ENCODE measurements at places on chromosomes 5 and 9.

DNA sequence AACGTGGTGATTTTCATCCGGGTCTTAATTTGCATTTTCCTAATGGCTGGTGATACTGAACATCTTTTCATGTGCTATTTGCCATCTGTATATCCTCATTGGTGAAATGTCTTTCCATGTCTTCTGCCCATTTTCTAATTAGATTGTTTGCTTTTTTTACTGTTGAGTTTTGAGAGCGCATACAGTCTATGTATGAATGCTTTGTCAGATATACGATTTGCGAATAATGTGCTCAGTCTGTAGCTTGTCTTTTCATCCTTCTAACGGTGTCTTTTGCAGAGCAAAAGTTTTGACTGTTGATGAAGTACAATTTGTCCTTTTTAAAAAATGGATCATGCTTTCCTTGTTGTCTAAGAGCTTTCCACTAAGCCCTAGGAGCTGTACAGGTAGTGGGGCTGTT lies 143.0 kb downstream of the RGS3 start:
- no peak for DNase-seq

- DNase-seq = no peak
Measured at GRCh38 chr5:121424976-121425375, 426.7 kb upstream of the FTMT start.

DNA sequence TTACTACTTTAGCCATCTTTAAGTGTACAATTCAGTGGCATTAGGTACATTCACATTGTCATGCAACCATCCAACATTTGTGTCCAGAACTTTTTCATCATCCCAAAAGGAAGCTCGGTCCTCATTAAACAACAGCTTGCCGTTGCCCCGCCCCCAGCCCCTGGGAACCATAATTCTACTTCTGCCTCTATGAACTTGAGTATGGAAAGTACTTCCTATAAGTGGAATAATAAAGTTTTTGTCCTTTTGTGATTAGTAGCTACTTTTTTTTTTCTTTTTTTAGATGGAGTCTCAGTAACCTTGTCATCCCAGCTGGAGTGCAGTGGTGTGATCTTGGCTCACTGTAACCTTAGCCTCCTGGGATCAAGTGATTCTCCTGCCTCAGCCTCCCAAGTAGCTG lies 5.0 kb downstream of the GBGT1 start:
- DNase-seq = no peak

GRCh38 chr9:14023285-14023684 lies 290.7 kb downstream of the NFIB start:
- no peak for DNase-seq

- no peak for DNase-seq
Measured at GRCh38 chr9:76441551-76442322, 17.2 kb upstream of the GCNT1 start.

DNA sequence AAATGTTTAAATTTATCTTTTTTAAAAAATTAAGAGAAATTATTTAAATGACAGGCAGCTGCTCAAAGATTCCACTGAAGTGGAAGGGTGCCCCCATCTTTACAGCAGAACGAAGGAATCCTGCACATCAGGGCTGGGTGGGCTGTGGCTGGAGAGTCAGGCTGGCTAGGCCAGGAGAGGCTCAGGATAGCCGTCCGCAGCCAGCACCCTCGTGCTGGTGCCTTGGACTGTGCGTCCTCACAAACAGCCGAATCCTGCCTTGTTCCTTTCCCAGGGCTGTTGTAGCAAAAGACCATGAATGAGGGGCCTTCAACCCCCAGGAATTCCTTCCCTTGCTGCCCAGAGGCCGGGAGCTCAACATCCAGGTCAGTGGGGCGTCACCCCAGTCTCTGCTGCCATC lies 64.6 kb upstream of the FCN1 start:
- DNase-seq = no peak

GRCh38 chr9:89534515-89535287 lies 36.8 kb upstream of the SEMA4D start:
- DNase-seq = no peak

DNA sequence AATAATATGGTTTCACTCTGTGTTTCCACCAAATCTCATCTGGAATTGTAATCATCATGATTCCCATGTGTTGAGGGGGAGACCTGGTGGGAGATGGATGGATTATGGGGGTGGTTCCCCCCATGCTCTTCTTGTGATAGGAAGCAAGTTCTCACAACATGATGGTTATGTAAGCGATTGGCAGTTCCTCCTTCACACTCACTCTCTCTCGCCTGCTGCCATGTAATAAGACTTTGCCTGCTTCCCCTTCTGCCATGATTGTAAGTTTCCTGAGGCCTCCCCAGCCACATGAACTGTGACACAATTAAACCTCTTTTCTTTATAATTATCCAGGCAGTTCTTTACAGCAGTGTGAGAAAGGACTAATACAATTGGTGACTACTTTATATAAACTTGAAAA lies 48.4 kb downstream of the PTBP3 start:
- no peak for DNase-seq

DNA sequence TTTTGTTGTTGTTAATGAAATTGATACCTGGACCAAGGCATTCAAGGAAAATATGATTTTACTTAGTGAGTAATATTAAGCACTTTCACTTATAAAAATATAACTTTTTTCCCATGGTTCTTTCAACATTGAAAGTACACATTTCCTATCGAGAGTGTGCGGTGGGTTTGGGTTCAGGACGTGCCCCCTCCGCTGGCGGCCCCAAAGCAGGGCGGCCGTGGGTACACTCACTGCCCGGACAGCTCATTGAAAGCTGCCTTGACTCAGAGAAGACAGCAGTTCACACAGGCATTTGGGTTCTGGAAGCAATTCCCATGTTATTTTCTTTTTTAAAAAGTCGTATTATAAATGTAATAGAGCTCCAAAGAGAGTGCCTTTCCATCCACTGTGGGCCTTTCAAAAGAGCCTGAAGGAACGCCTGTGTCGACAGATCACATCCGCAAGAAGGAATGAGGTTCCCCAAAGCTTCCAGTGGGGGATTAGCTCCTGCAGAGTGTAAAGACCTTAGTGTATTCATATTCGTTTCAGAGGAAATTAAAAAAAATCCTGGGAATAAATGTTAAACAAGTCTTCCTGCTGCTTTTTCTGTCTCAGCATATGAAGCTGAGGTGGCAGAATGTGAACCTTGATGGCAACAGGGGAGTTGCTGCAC lies 74.3 kb downstream of the PRDM6 start:
- DNase-seq = no peak

GRCh38 chr9:99814359-99814758 lies 7.3 kb upstream of the NR4A3 start:
- no peak for DNase-seq
